ENCODE measurements at places on chromosomes 1 and 21. TPM values are rescaled to one million over a fixed set of nuclear protein-coding genes. Genes with fewer than 3 reads are reported as not detected.

UQCRHL gene
- polyA plus RNA-seq, result 0.39 TPM

PLA2G4A gene
- polyA plus RNA-seq, result 1.4 TPM

DR1 gene
- 61.0 TPM for polyA plus RNA-seq

DNA sequence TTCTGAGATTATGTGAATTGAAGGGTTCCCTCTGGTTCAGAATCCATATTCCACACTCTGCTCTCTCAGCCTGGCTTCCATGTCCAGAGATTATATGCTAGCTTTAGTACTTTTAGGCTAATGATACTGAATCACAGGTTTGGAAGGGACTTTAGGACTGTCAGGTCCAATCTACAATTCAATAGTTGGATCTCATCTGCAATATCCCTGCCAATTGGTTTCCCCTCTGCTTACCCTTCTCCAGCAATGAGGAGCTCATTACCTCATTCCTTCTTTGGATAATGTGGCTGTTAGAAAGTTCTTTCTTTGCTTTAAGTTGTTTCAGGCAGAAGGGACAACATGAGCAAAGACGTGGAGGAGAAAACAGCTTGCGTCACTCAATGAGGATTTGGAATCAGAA is 245.3 kb downstream of the PLPP3 start:
- DNase-seq, result no peak

- no peak for DNase-seq
Observed at GRCh38 chr1:169676001-169676400, 35.4 kb downstream of the SELL start.

- no peak for DNase-seq
Observed at GRCh38 chr1:47449822-47450552, 12.1 kb downstream of the FOXD2 start.

GRCh38 chr1:89687254-89687653 is 54.3 kb downstream of the LRRC8C start:
- no peak for DNase-seq

GRCh38 chr1:41611068-41611931 is 126.8 kb upstream of the EDN2 start:
- no peak for DNase-seq

GRCh38 chr1:197649188-197649587 is 126.1 kb downstream of the DENND1B start:
- DNase-seq, result no peak

DNA sequence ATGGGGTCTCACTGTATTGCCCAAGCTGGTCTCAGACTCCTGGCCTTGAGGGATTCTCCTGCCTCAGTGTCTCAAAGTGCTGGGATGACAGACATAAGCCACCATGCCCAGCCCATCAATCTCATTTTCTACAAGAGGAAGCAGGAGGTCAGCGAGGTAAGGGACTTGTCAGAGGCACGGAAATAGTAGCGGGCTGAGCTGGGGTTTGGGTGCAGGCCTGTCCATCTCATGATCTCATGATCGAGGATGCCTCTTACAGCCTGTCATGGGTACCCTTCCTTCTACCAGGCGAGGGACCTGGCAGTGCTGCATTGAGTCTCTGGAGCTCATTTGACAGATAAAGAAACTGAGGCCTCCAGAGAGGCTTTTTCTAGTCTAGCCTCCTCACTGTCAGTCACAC is 28.5 kb upstream of the SCCPDH start:
- no peak for DNase-seq

All from CD14-positive monocyte (primary cell).